Activated naive CD4-positive, alpha-beta T cell treated with anti-CD3 and anti-CD28 coated beads for 36 hours (primary cell): ENCODE measurements at places on chromosomes 3 and 15. TPM values are rescaled to one million over a fixed set of nuclear protein-coding genes. Genes with fewer than 3 reads are reported as not detected.
A peak's percentile ranks its signal among the peaks of the same experiment; 100 is the strongest.

ABCC5 gene
- total RNA-seq: 11.2 TPM

- no peaks in the 10 kb centered on the region for H3K4me1 ChIP-seq
- no peaks in the 10 kb centered on the region for H3K27me3 ChIP-seq
- no peak for DNase-seq
These were observed 398.9 kb downstream of the NLGN1 start for GRCh38 chr3:173796405-173796804.

GOLGA6B gene
- total RNA-seq: not detected

- peak; percentile 62 for DNase-seq
- H3K36me3 ChIP-seq: no peaks in the 10 kb centered on the region
- no peak overlapping the region for H3K4me3 ChIP-seq
- no peaks in the 10 kb centered on the region for H3K27me3 ChIP-seq
- H3K4me1 ChIP-seq: peaks cover 25% of the 10 kb centered on the region
- no peak overlapping the region for H3K27ac ChIP-seq
These were observed 6.0 kb upstream of the PLCB2 start for GRCh38 chr15:40313531-40314398.

SPG11 gene
- total RNA-seq: 96.4 TPM

MAP1A gene
- total RNA-seq: 1.4 TPM

- H3K36me3 ChIP-seq: no peaks in the 10 kb centered on the region
- no peak for DNase-seq
- H3K4me1 ChIP-seq: no peaks in the 10 kb centered on the region
- H3K27ac ChIP-seq: no peak overlapping the region
- H3K27me3 ChIP-seq: peaks cover 6% of the 10 kb centered on the region
These were observed 19.2 kb downstream of the GNB4 start for GRCh38 chr3:179432021-179432420.

FAM107A gene
- not detected for total RNA-seq

- H3K4me3 ChIP-seq: no peak overlapping the region
- H3K27me3 ChIP-seq: no peaks in the 10 kb centered on the region
- no peak overlapping the region for H3K27ac ChIP-seq
- DNase-seq: no peak
- peaks cover 25% of the 10 kb centered on the region for H3K4me1 ChIP-seq
These were observed 51.1 kb downstream of the OSBPL10 start for GRCh38 chr3:31929826-31930502.

- H3K27me3 ChIP-seq: no peaks in the 10 kb centered on the region
- no peak for DNase-seq
- peak overlapping the region; percentile 18 for H3K4me3 ChIP-seq
- H3K4me1 ChIP-seq: peaks cover 54% of the 10 kb centered on the region
- peak overlapping the region; percentile 60 for H3K27ac ChIP-seq
These were observed 2.7 kb downstream of the IREB2 start for GRCh38 chr15:78440375-78441373.

GRCh38 chr15:37793851-37794250, 140.6 kb upstream of the TMCO5A start:
- DNase-seq: no peak
- no peaks in the 10 kb centered on the region for H3K36me3 ChIP-seq
- H3K27ac ChIP-seq: no peak overlapping the region
- H3K4me3 ChIP-seq: no peak overlapping the region
- no peaks in the 10 kb centered on the region for H3K4me1 ChIP-seq

HEG1 gene
- 5.8 TPM for total RNA-seq

- no peak overlapping the region for H3K27ac ChIP-seq
- peaks cover 27% of the 10 kb centered on the region for H3K27me3 ChIP-seq
- no peak for DNase-seq
- no peaks in the 10 kb centered on the region for H3K36me3 ChIP-seq
- H3K4me3 ChIP-seq: no peak overlapping the region
These were observed 123.9 kb upstream of the NR2E3 start for GRCh38 chr15:71686221-71687050.

TRIM59 gene
- total RNA-seq: 25.8 TPM

DNA sequence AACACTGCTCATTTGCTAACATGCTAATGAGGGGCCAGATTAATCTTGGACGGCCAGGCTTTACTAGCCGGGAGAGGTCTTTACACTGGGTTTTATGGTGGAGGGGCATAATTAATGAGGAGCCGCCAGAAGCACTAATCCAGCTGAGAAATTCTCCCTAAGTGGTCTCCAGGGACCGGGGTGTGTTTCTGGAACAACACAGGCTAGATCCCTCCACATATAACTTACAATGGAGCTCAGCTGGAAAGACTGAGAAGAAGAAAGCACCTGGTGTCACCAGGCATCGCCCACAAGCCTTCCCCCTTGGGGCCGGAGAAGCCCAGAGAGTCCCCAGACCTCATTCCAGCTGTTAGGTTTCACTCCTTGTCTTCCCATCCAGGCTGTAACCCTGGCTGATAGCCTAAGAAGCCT, 127.5 kb downstream of the MEGF11 start:
- no peaks in the 10 kb centered on the region for H3K27me3 ChIP-seq
- no peak overlapping the region for H3K4me3 ChIP-seq
- no peaks in the 10 kb centered on the region for H3K4me1 ChIP-seq
- H3K36me3 ChIP-seq: no peaks in the 10 kb centered on the region
- no peak for DNase-seq

GRCh38 chr3:23811185-23811527, 5.4 kb downstream of the UBE2E1 start:
- peak overlapping the region; percentile 85 for H3K4me3 ChIP-seq
- no peaks in the 10 kb centered on the region for H3K27me3 ChIP-seq
- H3K4me1 ChIP-seq: peaks cover 63% of the 10 kb centered on the region
- no peak for DNase-seq

GRCh38 chr15:38414357-38414756, 39.6 kb upstream of the FAM98B start:
- DNase-seq: peak; percentile 23
- peaks cover 26% of the 10 kb centered on the region for H3K27me3 ChIP-seq
- H3K27ac ChIP-seq: no peak overlapping the region
- no peak overlapping the region for H3K4me3 ChIP-seq
- no peaks in the 10 kb centered on the region for H3K36me3 ChIP-seq
- no peaks in the 10 kb centered on the region for H3K4me1 ChIP-seq

- H3K4me1 ChIP-seq: peaks cover 41% of the 10 kb centered on the region
- peaks cover 8% of the 10 kb centered on the region for H3K36me3 ChIP-seq
- no peak overlapping the region for H3K4me3 ChIP-seq
- no peak for DNase-seq
- H3K27ac ChIP-seq: no peak overlapping the region
These were observed 7.5 kb downstream of the VPS13C start for GRCh38 chr15:62052713-62053112.

GCHFR gene
- 28.1 TPM for total RNA-seq

DNA sequence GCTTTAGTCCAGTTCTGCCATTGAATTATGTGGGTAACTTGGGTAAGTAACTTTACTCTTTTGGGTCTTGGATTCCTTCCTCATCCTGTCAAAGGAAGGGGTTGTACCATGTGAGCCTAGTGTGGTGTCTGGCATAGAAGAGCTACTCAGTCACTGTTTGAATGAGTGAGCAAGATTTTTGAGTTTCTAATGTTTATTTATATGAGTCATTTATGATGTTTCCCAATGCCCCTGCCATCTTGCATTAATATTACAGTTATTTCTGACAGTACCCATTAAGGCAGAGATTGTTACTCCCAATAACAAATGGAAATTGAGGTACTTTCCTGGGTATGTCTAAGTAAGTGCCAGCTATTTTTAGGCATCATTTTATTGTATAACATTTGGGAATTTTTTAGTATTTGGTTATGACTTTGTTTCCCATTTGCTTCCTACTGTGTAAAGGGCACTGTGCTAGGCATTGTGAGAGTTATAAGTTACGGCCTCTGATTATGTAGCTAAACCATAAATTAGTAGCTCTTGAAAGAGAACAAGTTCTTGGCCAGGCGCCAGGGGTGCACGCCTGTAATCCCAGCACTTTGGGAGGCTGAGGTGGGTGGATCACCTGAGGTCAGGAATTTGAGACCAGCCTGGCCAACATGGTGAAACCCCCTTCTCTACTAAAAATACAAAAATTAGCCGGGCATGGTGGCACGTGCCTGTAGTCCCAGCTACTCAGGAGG, 23.5 kb downstream of the NR1D2 start:
- peaks cover 6% of the 10 kb centered on the region for H3K4me1 ChIP-seq
- H3K27me3 ChIP-seq: no peaks in the 10 kb centered on the region
- no peak for DNase-seq
- no peak overlapping the region for H3K27ac ChIP-seq
- peaks cover 21% of the 10 kb centered on the region for H3K36me3 ChIP-seq
- no peak overlapping the region for H3K4me3 ChIP-seq

IGF2BP2 gene
- total RNA-seq: 0.44 TPM

DNA sequence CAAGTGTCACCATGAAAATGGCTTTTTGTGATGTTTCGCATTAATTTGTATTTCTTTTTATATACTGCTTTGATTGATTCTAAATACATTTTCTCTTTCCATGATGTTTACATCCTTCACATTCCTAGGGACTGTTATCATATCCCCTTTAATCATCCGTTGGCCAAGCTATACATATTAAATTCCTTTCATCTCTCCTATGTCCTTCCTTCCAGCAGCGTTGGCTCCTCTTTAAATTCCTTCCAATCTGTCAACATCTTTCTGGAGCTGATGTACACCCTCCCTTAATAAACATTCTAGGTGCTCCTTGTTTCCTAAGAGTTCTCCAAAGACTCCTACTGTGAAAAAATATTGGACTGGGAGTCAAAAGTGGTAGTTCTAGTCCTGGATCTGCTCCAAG, 87.8 kb downstream of the IGF2BP2 start:
- no peaks in the 10 kb centered on the region for H3K4me1 ChIP-seq
- no peak for DNase-seq
- no peak overlapping the region for H3K27ac ChIP-seq
- H3K4me3 ChIP-seq: no peak overlapping the region
- H3K27me3 ChIP-seq: peaks cover 6% of the 10 kb centered on the region
- no peaks in the 10 kb centered on the region for H3K36me3 ChIP-seq

GRCh38 chr15:60179786-60180391, 175.8 kb downstream of the FOXB1 start:
- H3K4me3 ChIP-seq: no peak overlapping the region
- H3K36me3 ChIP-seq: no peaks in the 10 kb centered on the region
- no peak overlapping the region for H3K27ac ChIP-seq
- no peaks in the 10 kb centered on the region for H3K4me1 ChIP-seq
- H3K27me3 ChIP-seq: peaks cover under 1% of the 10 kb centered on the region
